ENCODE measurements at places on chromosomes 2 and 18.

DNA sequence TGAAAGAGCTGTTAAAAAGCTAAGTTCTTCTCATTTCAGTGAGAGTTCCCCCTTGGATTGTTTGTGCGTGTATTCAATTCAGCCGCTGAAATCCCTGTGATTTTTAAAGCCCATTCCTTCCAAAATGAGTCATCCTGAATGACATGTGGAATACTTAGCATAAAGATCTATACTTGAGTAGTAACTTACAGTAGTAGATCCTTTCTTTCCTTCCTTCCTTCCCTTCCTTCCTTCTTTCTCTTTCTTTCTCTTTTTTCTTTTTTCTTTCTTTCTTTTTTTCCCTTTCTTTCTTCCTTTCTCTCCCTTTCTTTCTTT, 18.2 kb upstream of the SOX11 start:
- DNase-seq, result no peak

- DNase-seq, result no peak
These were observed 253.5 kb downstream of the DCDC2C start for GRCh38 chr2:3956892-3957291.

GRCh38 chr2:30823452-30823851, 16.2 kb upstream of the CAPN13 start:
- no peak for DNase-seq

GRCh38 chr2:45496869-45497268, 114.2 kb downstream of the SRBD1 start:
- DNase-seq, result peak; percentile 16

GRCh38 chr2:200174433-200175216, 131.9 kb upstream of the SPATS2L start:
- DNase-seq, result no peak

DNA sequence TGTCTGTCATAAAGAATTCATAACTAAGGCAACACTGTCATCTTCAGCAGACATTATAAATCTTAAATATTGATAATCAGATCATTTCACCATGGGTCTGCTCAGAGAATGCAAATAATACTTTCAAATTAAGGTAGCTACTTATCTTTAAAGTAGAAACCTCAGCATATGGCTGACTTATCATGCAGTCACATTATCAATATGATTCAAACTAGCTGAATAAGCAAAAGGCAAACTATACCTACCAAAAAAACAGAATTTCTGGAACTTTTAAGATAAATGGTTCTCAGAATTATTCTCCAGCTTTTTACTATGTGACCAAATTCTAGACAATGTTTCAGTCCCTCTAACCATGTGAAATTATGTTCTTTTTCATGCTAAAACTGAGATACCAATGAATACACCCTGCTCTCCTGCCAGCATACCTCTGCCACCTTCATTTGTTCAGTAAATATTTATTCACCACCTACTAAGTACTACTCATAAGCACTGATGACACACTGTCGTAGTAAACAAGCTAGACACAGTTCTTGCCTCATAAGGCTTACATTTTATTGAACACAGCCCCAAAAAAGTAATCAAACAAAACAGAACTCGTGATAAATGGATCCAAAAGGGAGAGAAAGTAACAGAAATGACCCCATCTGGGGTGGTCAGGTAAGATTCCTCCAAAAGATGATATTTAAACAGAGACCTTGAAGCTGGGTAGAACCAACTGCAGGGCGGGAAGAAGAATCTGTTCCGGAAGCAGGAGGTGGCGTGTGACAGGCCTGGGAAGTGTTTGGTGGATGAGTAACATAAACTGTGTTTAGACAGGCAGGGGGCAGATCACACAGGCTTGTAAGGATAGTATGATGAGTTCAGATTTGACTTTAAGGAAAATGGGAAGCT, 17.7 kb downstream of the SPIRE1 start:
- no peak for DNase-seq

DNA sequence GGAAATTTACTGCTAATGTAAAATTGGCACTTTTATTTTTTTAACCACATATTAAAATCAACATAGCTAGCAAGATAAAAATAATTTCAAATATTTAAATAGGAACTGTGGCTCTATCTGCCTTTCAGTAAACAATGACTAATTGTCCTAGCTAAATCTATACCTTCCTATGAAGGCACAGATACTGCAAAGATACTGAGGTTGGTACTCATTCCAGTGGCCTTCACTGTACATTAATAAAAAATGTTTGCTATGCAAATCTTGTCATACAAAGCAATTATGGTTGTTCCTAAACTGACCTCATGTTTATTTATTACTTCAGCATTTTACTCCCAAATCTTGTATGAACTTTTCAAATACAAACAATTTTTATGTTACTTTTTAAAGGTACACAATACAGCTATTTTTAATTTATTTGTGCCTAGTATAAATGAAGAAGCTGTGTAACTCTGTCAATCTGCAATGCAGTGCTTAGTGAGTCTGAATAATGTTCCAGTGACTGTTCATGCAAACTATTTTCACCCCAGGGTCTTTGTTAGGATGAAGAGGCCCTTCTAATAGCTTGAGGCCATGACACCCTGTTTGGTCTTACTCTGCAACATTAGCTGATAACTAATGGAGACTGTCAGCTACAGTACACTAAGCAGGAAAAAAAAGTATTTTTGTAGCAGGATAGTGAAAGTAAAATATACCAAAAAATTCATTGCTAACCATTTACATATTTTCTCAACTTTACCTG, 9.3 kb upstream of the ERBB4 start:
- no peak for DNase-seq

DNA sequence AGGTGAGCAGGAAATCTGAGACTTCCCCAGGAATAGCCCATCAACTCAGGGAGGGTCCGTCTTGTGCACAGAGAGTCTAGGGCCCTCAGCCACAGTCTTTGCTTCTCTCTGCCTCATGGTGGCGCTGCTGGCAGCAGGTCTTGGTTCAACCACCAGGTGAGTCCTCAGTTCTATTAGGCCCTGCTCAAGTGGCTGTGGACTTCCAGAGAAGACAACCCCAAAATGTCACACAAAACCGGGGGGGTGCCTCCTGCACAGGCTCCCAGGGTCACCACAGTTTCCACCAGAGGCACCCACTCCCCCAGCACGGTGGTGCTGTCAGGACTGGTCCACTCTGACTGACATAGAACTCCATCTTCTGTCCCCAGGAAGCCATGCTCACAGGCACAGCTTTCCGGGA, 2.4 kb upstream of the CHRNG start:
- DNase-seq, result no peak

DNA sequence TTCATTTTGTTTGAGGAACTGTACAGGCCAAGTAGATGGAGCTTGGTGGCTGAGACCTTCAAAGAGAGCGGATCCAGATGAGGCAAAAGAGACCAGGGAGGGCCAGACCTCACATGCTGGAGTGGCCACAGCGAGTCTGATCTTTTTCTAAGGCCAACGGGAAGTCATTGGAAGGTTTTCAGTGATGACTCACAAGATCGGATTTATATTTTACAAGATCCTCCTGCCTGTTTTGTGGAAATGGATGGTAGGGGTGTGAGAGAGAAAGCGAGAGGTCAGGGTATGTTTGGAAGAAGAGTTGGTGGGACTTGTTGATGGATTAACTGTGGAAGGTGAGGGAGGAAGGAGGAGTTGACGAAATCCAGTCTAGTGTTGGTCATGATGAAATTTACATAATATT, 44.6 kb upstream of the TUBA3D start:
- DNase-seq, result no peak

DNA sequence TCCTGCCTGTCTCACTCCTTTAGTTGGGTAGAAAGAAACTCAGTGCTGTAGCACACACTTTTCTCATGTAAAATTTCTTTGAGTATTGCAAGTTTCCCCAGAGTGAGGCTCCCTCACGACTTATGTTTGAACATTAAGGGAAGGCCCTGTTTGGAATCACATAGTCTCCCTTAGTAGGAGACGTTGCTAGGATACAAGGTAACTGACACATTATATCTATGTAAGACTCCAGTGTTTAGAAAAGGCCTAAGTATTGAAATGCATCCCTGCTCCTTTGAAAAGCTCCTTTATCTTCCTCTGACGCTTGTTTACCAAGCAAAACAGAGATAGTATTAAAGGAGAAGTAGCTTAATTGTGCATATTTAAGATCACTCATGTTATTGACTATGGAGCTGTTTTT, 248.2 kb downstream of the PHLPP1 start:
- DNase-seq, result peak; percentile 10

DNA sequence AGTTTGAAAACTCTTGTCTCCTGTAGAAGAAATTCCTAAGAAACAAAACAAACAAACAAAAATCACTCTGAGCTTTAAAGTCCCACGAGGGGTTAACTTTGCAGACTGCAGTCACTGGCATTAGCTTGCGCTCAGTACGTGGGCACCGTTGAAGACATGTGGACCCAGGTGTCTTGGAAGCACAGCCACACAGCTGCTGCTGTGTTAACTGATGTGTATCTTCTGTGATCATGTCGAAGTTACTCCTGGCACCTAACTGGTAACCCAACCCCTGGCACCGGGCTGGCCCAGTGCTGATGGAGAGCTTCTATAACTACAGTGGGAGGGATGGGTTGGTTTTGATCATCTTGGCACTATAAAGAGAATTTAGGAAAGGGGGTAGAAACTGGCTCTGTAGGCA, 51.6 kb upstream of the FHL2 start:
- DNase-seq, result peak; percentile 96

- no peak for DNase-seq
These were observed 99.3 kb downstream of the GATA6 start for GRCh38 chr18:22268641-22269128.

DNA sequence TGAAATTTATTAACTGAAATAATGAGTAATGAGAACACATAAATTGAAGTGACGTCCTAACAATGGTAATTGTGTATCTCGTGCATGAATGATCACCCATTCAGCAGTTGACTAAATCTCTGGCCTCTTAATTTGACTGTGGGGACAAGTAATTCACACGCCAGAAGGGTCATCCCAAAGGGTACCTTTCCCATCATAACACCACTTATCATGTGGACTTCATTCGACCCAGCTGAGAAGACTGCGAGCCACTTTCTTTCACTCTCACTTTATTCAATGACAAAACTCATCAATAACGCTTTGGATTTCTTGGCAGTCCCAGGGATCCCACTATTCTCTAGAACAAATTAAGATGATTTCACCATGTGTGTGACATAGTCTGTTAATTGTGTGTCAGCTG, 62.7 kb upstream of the LYPD1 start:
- no peak for DNase-seq

Data from tongue (tissue), 3 donors.